ENCODE measurements at places on chromosomes 3 and 15.

DNA sequence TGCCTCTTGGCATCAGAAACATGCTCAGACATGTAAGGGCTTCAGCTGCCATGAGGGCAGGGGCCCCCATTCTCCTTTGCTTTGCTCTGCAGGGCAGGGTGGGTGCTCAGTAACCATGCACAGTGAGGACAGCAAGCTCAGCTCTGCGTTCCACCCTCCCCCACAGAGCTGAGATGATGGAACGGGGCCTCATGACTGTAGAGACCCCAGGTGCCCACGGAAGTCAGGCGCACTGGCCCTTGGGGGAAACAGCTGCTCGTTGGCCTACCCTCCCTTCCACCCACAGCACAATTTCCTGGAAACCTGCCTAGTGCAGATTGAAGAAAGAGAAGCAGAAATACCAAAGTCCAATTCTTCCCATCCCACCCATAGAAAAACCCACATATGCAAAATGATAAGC lies 10.5 kb downstream of the CTXND1 start:
- DNase-seq = no peak

- no peak for DNase-seq
Observed at GRCh38 chr15:94670438-94671034, 439.2 kb downstream of the MCTP2 start.

- no peak for DNase-seq
Observed at GRCh38 chr3:188207941-188208515, 54.1 kb downstream of the LPP start.

DNA sequence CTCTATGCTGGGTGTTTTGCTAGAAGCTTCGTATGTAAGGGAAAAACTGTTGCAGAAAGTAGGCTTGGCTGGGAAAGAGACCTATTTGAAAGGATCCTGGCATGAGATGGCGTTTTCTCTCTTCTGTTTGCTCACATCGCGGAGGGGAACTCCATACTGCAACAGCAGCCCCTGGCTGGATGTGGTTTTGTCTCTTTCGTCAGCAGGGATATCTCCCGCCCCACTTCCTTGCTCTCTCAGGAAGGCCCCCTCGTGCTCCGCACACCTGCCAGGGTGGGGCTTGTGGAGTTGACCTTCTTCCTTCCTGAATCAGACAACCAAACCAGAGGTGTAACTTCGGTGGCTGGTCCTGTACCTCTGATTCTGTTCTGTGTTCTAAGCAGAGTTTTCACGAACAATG lies 26.4 kb upstream of the MYZAP start:
- DNase-seq = no peak

DNA sequence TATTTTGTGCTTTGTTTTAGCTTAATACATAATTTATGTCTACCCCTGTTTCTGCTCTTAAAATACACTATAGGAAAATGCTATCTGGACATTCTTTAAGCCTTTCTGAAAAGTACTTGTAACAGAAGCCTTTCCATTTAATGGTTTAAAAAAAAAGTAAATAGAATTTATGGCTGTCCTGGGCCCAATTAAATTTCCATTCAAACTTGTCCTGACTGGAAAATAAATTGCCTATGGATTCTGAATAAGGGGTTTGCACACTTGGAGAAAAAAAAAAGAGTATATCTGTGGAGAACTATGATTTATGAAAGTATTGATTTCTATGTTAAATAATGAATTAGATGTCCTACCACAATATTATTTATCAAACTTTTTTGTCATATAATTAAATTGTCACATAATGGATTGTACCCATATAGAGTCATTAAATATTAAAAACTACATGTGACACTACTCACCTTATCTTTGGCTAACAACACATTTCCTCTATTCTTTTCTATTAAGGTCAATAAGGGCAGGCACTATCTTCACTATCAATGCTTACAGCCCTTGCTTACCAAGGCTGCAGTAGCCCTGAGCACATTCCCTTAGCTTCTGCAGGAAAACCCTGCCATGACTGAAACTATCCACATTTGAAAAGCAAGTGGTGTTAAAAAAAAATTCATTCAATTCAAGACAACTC lies 396.1 kb upstream of the ROBO2 start:
- no peak for DNase-seq

DNA sequence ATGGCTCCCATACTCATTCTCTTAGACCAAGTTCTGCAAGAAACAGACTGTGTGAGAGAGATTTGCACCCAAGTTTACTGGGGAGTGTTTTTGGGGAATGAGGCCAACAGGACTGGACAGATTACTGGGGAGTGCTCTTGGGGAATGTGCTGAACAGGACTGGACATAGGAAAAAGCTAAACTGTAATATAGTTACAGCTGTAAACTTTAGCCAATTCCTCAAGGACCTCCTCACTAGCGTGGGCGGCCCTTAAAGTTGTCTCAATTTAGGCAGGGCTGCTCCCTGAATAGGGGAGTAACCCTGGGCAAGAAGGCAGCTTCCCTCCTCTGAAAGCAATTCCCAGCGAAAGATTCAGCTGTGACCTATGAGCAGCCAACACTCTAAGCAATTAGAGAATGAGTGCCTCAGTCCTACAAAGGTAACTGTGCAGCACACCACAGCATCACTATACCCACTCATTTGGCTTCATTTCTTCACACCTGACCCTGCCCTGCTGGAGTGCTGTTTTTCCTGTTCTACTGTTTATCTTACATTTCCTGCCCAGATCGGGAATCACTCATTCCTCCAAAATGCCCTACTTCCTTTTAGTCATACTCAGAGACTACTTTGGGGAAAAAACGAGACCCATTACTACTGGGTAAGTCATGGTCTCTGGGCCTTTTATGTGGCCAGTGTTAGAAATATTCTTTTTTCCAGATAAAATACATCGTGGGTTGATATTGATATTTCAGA lies 41.3 kb upstream of the TRIM42 start:
- DNase-seq = no peak

DNA sequence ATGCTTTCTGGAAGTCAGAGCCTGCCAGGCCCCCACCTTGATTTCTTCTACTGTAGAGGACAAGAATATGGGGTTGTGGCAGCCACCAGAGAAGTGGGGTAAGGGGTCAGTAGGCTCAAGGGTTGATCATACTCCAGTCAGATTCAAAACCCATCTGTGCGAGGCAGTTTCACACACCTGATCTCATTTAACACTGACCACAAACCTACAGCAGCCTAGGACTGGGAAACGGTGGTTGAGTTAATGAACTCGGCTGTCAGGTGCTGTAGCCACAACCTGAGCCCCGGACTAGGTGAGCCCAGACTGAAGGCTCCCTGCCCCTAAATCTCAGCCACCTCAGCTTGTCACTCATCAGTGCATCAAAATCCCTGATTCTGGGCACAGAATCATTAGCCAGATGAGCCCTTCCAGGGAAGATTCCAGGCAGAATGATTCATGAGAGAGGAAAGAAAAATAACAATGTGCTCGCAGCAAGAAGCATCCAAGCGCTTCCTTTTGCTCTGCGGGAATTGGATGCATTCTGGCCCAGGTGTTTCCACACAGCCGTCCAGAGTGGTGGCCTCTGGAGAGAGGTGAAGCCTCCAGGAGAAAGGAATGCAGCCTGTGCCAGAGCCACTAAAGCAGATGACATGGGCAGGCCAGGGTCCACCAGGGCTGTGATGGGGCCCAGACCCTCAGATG lies 102.1 kb downstream of the SRGAP3 start:
- no peak for DNase-seq

DNA sequence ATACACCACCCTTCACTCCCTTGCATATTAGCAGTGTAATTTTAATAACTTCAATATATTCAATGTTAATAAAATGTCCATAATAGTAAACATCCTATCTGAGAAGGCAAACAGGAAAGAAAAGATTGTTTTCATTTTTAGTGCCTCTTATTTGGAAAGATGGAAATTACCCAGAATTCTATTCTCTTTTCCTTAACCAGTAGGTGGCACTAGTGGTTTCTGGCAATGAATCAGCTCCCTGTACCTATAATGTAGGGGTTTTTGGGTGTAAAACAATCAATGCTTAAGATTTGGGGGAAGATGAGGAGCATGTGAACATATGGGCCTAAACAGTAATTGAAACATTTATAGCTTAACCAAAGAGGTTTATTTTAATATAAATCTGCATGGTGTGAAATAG lies 5.7 kb upstream of the SEMA6D start:
- DNase-seq = no peak

Measured in stimulated activated CD4-positive, alpha-beta T cell treated with anti-CD3 and anti-CD28 coated beads, Interleukin-15, amount 100 ng/mL, for 1 hour (primary cell).